RWPE2 (cell line): ENCODE measurements at places on chromosomes 4 and X.

- DNase-seq: no peak
Observed at GRCh38 chr4:130233377-130234047, 1137.6 kb downstream of the C4orf33 start.

GRCh38 chr4:2607822-2608221, 71.4 kb downstream of the FAM193A start:
- DNase-seq: no peak

GRCh38 chr4:3771939-3772495, 5.8 kb downstream of the ADRA2C start:
- no peak for DNase-seq

DNA sequence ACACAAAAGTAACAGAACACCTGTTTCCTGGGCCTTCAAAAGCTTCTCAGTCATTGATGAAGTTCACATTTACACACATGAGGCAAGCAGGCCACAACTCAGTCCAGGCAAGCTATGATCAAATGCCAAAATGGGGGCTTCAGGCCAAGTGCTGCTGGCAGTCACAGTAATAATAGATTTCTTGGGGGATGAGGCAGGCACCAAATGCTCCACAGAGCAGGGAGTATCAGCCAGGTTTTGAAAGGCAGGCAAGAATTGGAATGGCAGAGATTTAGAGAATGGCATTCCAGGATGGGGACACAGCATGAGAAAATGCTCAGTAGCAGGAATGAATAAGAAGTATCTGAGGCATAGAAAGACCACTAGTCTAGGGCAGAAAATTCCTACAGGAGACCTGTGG, 52.8 kb downstream of the GRIA3 start:
- DNase-seq: no peak
